ENCODE measurements at places on chromosomes 12 and 14.

DNA sequence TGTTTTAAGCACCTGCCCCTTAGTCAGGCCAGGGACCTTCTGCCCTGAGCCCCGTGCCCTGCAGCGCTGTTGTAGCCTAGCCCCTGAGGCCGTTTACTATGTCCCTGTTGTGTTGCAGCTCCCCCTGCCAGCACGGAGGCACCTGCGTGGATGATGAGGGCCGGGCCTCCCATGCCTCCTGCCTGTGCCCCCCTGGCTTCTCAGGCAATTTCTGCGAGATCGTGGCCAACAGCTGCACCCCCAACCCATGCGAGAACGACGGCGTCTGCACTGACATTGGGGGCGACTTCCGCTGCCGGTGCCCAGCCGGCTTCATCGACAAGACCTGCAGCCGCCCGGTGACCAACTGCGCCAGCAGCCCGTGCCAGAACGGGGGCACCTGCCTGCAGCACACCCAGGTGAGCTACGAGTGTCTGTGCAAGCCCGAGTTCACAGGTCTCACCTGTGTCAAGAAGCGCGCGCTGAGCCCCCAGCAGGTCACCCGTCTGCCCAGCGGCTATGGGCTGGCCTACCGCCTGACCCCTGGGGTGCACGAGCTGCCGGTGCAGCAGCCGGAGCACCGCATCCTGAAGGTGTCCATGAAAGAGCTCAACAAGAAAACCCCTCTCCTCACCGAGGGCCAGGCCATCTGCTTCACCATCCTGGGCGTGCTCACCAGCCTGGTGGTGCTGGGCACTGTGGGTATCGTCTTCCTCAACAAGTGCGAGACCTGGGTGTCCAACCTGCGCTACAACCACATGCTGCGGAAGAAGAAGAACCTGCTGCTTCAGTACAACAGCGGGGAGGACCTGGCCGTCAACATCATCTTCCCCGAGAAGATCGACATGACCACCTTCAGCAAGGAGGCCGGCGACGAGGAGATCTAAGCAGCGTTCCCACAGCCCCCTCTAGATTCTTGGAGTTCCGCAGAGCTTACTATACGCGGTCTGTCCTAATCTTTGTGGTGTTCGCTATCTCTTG lies 7.6 kb downstream of the DLK1 start:
- DNase-seq = no peak

GRCh38 chr12:22994316-22994675 lies 369.3 kb downstream of the ETNK1 start:
- no peak for DNase-seq

DNA sequence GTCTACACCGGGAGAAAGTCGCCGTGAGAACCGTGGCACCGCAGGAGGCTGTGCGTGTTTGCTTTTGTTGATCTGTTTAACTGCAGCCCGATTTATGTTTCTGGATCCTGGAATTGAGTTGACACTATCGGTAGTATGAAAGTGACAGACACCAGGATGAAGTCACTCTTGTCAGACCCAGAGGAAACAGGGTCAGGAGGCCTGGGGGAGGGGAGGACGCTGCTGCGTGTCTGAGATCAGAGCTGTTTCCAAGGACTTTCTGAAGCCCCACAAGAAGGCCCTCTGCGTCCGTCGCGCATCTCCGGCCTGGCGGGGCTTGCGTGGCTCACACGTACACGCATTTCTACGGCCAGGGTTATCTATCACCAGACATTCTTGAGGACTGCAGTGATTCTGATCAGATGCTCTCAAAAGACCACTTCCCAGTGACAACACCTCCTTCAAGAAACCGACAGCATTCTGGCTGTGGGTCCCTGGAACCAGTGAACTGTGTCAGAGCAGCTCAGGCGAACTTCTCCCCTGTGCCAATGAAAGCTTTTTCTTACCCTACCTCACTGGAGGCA lies 263.4 kb downstream of the ADGRD1 start:
- DNase-seq = no peak

- DNase-seq = no peak
Observed at GRCh38 chr12:76455582-76456345, 103.8 kb downstream of the OSBPL8 start.

DNA sequence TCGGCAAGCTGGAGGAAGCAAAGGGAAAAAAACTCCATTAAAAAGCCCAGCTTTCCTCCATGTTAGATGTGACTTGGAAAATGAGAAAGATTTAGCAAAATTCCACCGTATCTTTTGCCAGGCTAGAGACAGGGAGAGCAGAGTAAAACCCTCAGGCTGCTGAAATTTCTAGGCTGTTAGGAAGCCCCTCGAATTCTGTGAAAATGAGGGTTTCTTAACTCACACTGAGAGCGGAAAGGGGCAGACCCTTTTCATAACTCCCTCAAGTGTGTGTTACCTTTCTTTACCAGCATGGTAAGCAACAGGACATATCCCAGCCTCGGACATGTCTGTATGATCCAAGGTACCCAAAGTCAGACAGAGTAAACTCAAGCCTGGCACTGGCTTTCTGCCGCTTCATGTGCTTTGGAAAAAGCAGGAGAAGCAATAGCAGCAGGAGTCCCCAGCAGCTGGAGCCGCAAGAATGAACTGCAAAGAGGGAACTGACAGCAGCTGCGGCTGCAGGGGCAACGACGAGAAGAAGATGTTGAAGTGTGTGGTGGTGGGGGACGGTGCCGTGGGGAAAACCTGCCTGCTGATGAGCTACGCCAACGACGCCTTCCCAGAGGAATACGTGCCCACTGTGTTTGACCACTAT lies at the start of gene RHOJ:
Gene RHOJ, plus strand, starts transcription at position 37 of the 637 bp plus-strand sequence. Its CDS starts 427 bp downstream, at position 464.
- no peak for DNase-seq

DNA sequence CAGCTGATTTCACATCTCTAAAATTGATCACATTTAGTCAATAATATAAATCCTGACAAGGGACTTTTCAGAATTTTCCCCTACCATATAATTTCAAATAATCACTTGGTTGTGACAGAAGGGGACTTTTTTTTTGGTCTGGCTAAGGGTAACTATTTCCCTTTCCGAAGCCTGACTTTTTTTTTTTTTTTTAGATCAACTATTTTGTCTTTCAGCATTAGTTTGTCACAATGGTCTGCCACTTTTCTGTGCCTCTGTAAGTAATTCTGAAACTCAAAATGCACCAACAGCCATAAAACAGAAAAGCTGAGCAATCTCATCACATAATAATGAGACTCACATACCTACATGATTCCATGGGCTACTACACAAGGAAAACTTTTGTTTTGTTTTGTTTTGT lies 266.4 kb downstream of the SSPN start:
- DNase-seq = no peak

DNA sequence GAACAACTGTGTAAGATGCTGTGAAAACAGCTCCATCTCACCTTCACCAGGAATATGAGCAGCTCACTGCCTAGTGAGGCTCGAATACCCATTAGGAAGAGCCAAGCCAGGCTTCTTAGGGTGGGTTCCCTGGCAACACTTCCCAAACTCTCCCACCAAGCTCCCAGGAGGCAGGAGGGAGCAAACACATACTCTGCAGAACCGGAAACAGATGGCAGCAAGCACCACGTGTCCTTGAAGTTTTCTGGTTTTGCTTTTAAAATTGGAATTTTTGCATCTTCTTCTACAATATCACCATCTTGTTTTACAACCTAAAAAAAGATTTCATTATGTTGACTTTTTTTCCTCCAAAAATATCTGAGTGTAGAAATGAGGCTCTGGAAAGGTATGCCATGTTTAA lies 186.7 kb downstream of the ZFP36L1 start:
- DNase-seq = no peak

DNA sequence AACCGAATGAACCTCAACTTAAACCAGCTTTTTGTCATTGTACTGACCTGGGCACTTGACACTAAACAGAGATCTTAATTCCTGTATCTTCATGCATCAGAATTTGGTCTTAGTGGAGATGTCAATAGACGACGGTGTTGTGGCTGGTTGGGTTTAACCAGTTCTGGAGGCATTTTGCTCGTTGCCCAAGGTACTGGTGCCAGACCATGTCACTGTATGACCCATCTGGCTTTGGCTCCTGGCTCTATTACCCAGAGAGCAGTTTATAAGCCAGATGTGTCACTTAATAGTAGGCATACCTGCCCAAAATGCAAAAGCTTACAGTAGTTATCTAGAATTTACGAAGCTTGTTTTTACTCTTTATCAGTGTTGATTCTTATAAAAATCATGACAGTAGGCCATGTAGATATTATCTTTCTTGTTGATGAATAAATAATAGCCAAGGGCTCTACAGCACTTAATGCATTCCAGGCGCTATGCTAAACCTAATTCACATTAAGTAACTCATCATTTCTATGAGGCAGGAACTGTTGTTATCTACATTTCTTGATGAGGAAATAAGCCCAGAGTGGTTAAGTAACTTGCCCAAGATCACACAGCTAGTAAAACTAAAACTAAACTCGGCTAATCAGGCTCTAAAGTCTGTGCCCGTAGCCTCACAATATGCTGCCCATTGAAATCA lies 179.7 kb upstream of the HIF1A start:
- no peak for DNase-seq

- no peak for DNase-seq
Observed at GRCh38 chr14:25837551-25837965, 760.3 kb downstream of the NOVA1 start.

GRCh38 chr12:26620907-26621306 lies 212.1 kb downstream of the ITPR2 start:
- no peak for DNase-seq

GRCh38 chr14:69151458-69152180 lies 1.3 kb downstream of the DCAF5 start:
- DNase-seq = peak; percentile 57

DNA sequence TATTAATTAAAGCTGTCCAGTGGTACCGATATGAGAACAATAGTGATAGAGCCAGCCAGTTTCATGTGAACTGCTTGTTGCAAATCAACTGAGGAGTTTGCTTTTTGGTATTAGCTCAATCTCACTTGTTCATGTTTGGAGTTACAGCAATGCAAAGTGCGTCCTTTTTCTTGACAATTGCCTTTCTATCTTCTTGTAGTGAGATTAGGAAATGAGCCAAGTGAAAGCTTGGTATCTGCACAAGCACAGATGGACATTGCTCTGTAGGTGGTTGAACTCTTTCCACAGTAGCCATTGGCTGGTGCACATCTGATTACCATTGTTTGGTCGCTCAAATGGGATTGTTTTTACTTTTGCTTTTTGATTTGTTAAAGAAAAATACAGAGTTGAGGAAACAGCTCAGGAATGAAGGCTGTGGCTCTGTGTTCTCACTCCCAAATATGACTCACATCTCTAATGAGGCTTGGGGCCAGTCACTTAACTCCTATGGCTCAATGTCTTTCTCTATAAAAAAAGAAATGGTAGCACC lies 241.4 kb downstream of the BMP4 start:
- DNase-seq = no peak

DNA sequence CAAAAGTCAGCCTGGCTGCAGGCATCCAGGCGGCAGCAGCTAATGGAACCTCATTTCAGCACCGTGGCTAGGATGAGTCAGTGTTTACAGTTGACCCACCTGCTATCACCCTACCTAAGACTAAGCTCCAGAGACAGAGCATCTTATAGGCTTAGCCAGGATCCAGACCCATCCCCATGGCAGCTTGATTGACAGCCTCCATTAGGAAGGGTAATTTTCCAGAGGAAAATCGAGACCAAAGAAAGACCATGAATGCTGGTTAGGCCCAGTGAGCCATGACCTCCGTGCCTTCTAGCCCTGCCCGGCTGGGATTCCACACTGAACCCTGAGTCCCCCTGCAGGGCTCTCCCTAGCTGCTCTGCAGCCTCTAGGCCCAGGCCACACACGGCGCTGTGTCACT lies 38.7 kb downstream of the TUNAR start:
- DNase-seq = no peak

- DNase-seq = no peak
Observed at GRCh38 chr12:54555670-54556257, 6.4 kb downstream of the PDE1B start.

- DNase-seq = no peak
Observed at GRCh38 chr12:93115646-93116045, 186.6 kb upstream of the EEA1 start.

DNA sequence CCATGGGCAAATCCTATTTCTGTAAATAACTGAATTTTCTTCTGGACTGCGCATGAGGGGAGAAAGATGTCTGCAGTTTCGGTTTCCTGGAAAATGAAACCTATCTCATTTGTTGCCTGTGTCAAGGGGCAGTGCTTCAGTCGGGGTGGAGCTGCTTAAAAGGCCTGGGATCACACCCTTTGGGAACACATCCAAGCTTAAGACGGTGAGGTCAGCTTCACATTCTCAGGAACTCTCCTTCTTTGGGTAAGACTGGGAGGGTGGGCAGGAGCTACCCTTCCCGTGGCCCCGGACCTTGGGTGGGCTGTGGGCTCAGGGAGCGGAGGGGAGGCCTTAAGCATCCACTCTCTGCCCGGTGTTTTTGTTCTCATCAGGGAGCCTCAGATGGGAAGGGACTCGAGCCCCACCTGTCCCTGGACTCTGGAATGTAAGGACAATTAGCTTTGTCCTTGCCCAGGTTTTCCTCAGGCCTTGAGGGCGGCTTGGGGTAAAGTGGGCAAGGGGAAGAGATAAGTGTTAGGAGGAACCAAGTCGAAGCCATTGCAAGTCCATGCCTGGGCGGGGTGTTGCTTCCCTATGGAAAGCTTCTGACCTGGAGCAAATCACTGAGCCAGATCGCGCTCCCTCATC lies at the start of gene IFI27:
Gene IFI27, plus strand, starts transcription at position 185 of the 630 bp plus-strand sequence.
- no peak for DNase-seq

GRCh38 chr12:79331870-79332269 lies 358.9 kb downstream of the PAWR start:
- DNase-seq = no peak

DNA sequence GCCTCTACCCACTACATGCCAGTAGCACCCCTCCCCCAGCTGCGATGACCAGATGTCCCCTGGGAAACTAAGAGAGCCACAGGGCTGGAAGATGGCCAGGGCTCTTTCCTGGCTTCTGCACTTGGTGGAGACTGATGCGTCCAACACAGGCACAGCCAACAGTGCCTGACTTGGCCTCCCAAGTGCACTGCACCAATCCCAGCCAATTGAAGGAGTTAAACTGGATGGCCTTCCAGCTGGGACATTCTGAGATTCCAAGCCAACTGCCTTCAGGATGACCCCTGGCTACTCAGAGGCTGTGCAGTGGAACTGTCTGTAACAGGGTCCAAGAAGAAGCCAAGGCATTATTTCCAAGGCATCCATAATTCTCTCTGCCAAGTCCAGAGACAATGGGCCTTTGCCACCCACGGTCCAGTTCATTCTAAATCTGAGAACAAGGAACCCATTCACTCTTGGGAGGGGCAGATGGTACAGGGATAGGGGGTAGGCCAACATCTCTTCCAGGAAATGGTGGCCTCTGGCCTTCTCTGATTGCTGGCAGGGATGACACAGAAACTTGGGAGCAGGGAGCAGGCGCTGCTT lies 35.2 kb downstream of the PRIMA1 start:
- DNase-seq = no peak

DNA sequence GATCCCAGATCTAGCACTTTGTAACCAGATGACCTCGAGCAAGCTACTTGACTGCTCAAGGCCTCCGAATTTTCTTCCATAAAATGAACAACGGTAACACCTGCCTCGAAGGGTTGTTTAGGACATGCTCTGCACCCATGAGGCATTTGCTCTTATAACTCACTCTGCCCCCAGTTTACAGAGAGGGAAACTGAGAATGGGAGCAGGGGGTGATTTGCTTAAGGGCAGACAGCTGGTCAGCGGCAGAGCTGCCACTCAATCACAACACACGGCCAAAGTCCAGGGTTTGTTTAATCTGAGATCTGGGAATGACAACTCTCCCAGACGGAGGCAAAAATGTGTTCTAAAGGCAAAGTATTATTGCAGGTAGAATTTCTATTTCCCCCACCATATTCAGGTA lies 156.3 kb downstream of the RIMBP2 start:
- DNase-seq = no peak

- no peak for DNase-seq
Observed at GRCh38 chr12:15839041-15839440, 43.1 kb upstream of the STRAP start.

GRCh38 chr12:85424581-85425348 lies 144.7 kb downstream of the ALX1 start:
- DNase-seq = no peak

- DNase-seq = no peak
Observed at GRCh38 chr12:32240162-32240561, 133.5 kb downstream of the BICD1 start.

Data from activated CD8-positive, alpha-beta memory T cell treated with anti-CD3 and anti-CD28 coated beads for 4 hours (primary cell).